ENCODE measurements at places on chromosomes 7 and 10.

DNA sequence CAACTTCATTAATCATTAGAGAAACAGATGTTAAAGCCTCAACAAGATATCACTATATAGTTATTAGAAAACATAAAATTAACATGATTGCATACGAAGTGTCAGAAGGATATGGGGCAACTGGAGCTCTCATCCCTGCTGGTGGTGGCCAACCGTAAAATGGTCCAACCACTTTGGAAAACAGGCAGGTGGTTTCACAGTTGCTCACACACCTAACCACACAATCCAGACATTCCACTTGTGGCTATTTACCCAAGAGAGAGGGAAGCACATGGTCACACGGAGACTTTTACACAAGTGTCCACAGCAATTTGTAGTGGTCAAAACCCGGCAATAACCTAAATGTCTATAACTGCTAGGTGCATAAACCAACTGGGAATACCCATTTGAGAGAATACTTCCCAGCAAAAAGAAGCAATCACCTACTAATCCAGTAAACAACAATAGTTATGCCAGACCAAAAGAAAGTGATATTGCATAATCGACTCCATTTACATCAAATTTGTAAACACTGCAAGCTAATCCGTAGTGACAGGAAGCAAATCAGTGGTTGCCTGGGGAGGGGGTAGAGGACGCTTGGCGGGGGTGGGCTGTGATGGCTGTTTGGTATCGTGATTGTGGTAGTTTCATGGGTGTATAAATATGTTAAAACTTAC, 91.8 kb downstream of the LARP4B start:
- no peak for DNase-seq

DNA sequence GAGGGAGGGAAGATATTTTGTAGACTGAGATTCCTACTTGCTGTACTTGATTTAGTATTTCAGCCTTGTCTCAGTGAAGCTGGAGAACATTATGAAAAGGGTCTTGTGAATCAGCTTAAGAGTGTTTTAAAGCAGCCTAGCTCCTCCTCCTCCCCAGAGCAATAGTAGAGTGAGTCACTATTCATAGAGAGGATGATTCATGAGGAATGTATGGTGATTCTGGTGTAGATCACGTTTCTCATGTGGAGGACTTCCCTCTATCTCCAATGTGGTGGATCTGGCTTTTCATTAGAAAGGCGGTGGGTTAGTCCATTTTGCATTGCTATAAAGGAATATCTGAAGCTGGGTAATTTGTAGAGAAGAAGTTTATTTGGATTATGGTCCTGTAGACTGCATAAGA, 340.1 kb upstream of the CHRM2 start:
- DNase-seq, result no peak

GRCh38 chr7:92851732-92852131, 15.4 kb upstream of the CDK6 start:
- DNase-seq, result no peak

- DNase-seq, result no peak
Measured at GRCh38 chr10:120473593-120473992, 16.6 kb downstream of the PLPP4 start.

DNA sequence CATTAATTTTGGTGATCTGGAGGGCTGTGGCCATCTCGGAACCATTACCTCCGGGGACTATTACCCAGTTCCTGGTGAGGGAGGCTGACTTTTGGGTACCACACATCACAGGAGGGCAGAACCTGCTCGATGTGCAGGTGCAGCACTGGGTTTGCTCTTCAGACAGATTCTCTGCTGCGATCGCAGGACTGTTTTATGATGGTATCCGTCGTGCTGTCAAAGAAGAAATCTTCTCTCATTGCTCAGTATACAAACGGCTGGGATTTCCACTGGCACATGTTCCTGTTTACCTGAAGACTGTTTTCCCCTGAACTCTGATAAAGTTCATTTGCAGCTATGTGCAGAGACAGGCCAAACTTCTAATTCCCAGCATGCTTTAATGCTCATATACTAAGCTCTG, 27.2 kb upstream of the SHH start:
- no peak for DNase-seq

DNA sequence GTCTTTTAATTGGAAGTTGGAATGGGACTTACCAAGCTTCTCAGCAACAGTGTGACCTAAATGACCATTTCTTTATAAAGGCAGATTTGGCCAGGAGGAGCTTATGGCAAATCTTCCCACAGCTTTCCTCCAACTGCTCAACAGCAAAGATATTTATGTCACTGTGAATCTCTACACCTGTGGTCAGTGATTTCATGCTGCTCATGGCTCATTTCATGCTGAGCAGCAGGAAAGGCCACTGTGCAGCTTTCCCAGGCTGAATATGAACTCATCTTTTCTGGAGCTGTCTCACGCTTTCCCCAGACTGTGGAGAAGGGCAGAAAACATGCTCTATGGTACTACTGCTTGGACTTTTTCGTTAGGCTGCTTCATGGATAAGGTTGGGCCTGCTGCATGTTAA, 29.8 kb downstream of the CALCR start:
- no peak for DNase-seq

GRCh38 chr7:44323381-44324203, 1.8 kb downstream of the CAMK2B start:
- no peak for DNase-seq

DNA sequence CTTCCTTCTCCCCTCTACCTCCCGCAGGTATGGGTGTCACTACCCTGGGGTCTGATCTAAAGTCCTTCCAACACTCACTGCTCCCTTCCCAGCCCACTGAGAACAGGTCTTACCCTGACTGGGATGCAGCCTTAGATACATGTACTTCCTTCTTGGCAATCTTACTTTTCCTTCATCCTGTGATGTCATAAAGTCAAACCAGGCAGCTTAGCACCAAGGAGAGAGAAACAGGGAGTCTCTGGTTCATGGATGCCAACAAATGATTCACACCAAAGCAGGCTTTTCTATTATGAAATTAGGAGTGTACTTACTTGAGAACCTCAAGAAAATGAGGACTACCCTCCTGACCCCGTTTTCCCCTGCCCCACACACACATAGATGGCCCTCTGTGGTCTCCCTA, 111.0 kb upstream of the KMT2E start:
- DNase-seq, result no peak

- DNase-seq, result no peak
Measured at GRCh38 chr10:95343573-95343972, 52.8 kb upstream of the PDLIM1 start.

- no peak for DNase-seq
Measured at GRCh38 chr7:48173756-48174382, 2.6 kb downstream of the ABCA13 start.

DNA sequence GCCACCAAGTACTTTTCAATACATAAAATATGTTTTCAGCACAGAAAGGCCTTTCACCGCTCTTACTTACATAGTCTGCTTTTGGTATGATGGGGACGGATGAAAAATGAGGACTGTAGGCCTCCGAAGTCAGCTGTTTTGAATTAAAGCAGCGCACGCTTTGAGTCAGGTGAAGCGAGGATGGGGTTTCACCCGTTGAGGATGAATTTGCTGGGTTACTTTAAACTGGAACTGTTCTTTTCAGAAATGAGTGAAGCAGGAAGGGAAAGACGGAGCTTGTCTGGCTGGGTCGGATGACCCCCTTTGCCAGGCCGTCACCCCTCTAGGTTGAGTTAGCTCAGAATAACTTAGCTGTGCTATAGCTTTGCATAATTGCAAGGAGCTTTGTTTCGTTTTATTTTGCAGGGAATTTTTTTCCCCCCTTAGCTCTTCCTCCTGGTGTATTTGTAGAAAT, 40.0 kb downstream of the CUX1 start:
- no peak for DNase-seq

DNA sequence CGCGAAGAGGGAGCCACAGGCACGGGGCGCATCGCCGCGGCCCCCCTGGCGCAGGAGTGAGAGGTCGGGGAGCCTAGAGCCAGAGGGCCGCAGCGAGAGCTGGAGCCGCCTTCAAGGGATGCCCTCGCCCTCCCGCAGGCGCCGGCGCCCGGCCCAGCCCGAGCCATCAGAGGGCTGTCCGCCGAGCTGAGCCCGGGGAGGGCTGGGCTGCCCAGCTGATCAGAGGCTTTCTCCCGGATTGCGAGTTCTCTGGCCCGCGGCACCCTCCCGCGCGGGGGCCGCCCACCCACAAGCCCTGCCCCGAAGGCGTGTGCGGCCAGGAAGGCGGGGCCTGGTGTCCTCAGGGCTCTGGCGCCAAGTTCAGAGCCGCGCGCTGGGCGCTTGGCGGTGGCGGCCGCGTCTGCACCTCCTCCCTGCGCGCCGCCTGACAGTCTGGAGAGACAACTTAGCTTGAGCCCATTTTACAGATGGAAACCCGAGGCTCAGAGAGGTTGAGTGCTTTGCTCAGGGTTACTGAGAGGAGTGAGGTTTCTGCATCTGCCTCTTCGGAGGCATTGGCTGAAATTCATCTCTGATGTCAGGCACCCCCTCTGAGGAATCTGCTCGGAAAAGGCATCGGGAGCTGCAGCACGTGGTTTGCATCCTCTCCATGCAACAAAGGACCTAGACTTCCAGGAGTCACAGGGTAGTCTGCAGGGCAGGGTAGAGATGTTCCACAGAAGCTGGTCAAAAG, 3.8 kb upstream of the ANTXRL start:
- DNase-seq, result peak; percentile 74

DNA sequence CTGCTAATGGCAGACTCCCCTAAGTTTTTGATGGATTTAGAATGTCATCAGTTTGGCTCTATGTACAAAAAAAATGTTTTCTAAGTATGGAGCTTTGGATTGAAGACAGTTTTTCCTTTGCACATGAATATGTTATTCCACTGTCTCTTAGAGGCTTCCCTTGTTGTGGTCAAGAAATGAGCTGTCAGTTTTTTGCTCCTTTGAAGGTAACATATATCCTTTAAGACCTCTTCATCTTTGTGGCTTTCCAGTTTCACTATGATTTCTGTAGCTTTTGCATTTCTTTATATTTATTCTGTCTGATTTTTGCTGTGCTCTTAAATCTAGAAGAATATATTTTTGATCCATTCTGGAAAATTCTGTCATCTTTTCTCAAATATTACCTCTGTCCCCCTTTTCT, 15.8 kb upstream of the ODAD2 start:
- DNase-seq, result no peak

DNA sequence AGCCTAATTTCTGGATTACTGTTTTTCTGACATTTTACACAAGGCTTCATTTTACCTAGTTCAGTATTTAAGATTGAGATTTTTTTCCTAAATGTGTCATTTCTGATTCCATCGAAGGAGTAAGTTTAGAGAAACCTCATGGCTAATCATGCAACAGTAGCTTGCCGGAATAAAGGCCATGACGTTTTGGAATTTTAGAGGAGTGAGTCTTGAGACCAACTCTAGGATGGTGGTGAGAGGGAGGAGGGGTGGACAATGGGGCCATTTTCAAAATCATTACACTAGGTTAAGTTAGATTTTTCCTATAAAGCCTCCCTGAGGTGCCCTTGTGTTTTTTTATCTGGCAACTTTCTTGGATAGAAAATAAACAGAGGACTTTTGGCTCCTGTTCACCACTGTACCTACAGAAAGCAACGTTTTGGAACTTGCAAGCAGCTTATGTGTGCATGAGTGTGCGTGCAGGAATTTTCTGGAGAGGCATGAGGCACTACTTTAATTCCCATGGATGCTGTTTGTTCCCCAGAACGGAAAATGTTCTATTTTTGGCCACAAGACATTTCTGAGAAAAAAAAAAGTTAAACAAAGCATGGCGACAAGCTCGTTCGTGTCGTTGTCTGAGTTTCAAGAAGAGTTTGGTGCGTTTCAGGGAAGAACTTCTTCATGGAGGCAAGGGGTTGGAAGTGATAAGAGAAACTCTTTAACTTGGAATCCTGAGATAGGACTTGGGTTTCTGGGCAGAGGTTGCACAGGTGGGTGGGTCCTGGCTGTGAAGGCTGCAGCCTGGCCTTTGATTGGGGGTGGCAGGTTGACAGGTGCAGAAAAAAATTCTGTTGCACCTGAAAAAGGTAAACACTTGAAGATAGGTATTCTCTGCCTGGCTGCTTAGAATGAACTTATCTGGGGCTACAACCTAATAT, 178.1 kb downstream of the PTEN start:
- DNase-seq, result no peak

- DNase-seq, result no peak
Measured at GRCh38 chr10:51907361-51907760, 208.0 kb upstream of the CSTF2T start.

GRCh38 chr7:116697761-116698160, 25.8 kb downstream of the MET start:
- no peak for DNase-seq

- DNase-seq, result peak; percentile 51
Measured at GRCh38 chr10:96238646-96239623, 32.4 kb downstream of the BLNK start.

DNA sequence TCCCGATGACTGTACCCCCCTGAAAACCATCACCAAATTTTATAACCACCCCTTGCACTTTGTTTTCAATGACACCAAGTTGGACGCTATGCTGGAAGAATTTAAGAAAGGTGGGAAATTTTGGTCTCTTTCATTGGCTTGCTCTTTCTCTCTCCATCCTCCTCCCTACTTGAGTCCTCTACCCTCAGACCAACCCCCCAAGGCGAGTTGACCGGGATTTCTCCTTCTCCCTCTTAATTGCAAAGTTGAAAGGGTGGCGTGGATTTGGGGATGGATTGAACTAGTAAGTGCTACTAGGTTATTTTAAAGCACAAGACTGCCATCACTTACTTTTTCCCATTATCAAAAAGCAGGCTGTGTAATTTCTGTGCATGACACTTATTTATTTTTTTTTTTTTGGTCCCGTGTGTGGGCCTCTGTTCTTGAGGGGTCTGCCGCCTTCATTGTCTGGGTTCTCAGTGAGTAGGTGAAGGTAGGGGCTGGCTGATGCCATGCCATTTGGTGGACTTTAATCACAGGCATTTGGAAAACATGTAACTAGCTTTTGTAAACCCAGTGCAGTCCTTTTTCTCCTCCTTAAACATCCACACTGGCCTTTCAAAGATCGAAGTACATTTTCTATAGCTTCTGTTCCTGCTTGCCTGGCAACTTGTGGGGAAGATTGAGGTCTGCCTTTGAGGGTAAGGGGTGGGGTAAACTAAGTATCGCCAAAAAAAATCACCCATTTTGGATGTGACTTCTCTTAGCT, 2.1 kb downstream of the CNNM2 start:
- DNase-seq, result peak; percentile 24

DNA sequence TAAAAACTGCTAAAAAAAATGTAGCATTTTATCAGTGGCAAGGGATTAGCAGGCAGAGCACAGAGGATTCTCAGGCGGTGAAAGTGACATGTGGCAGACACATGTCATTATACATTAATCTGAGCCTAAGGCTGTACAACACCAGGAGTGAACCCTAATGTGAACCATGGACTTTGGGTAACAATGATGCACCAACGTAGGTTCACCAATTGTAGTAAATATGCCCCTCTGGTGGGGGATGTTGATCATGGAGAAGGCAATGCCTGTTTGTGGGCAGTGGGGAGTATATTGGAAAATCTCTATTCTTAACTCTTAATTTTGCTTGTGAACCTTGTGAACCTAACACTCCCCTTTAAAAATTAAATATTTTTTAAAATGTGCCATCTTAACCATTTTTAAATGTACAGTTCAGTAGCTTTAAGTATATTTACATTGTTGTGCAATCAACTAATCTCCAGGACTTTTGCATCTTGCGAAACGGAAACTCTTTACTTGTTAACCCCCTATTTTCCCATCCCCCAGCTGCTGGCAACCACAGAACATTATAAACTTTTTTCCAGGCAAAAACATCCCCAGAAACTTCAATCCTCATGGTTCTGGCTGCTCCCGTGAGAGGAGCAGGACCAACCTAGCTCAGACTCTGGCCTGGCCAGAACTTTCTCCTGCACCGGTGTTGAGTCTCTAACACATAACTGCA, 29.9 kb downstream of the LRRC20 start:
- DNase-seq, result peak; percentile 54

- no peak for DNase-seq
Measured at GRCh38 chr10:59098831-59099452, 77.5 kb upstream of the PHYHIPL start.

- no peak for DNase-seq
Measured at GRCh38 chr7:117427258-117427701, at the start of gene ASZ1. TSS of gene ASZ1 (minus strand) at chr7:117427493. CDS start at chr7:117427460, 33 bp downstream.
